ENCODE measurements at places on chromosomes 12 and 14.

GRCh38 chr12:45518291-45519235 is 210.9 kb upstream of the ARID2 start:
- no peak for DNase-seq
- no peak overlapping the region for H3K4me3 ChIP-seq
- no peak overlapping the region for H3K27ac ChIP-seq
- peaks cover 8% of the 10 kb centered on the region for H3K36me3 ChIP-seq

DNA sequence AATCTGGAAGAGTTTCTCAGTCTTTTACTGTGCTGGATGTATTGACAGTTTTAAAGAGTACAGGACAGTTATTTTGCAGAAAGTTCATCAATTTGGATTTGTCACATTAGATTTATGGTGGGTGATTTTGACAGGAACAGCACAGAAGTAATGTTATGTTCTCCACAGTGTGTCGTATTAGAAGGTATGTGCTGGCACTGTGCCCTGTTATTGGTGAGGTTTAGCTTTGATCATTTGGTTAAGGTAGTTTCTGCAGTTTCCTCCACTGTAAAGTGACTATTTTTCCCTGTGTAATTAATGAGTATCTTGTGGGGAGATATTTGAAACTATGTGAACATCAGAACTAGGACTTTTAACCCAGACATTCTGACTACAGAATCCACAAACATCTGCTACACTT is 308.5 kb upstream of the TBX3 start:
- DNase-seq: no peak
- H3K36me3 ChIP-seq: peaks cover 10% of the 10 kb centered on the region
- no peak overlapping the region for H3K27ac ChIP-seq
- peaks cover 21% of the 10 kb centered on the region for H3K4me1 ChIP-seq
- H3K27me3 ChIP-seq: peaks cover 3% of the 10 kb centered on the region

DNA sequence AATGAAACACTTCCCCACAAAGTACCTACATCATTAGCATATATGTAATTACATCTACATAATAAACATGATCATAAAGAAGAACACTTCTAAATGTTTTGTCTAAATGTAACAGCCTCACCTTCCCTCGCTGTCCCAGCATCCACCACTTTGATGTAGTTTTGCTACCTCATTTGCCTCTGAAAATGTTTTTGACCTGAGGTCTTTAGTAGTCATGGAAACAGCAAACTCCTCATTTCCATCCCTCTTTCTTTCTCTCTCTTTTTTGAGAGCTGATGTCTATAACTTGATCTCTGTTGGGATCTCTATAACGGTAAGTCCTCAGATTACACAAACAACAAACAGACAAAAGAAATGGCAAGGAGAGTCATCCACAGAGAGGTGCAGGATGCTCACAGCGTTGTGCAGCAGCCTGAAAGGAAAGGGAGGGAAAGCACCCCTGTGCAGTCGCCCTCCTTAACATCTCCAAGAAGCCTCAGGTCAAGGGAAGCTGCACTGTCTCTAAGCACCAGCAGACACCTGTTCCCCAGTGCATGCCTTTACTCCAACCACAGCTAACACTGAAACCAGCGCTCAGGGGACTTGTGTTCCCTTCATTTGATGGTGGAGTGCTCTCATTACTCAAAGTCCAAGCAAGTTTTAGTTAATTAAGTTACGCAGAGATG is 268.7 kb downstream of the TMEM132D start:
- peaks cover 3% of the 10 kb centered on the region for H3K4me1 ChIP-seq
- no peak overlapping the region for H3K27ac ChIP-seq
- no peak overlapping the region for H3K4me3 ChIP-seq

GRCh38 chr12:94206886-94207285 is 58.5 kb downstream of the PLXNC1 start:
- H3K27me3 ChIP-seq: no peaks in the 10 kb centered on the region
- H3K36me3 ChIP-seq: peaks cover 5% of the 10 kb centered on the region
- no peak for DNase-seq
- H3K4me3 ChIP-seq: no peak overlapping the region
- peaks cover 35% of the 10 kb centered on the region for H3K4me1 ChIP-seq
- H3K27ac ChIP-seq: no peak overlapping the region

DNA sequence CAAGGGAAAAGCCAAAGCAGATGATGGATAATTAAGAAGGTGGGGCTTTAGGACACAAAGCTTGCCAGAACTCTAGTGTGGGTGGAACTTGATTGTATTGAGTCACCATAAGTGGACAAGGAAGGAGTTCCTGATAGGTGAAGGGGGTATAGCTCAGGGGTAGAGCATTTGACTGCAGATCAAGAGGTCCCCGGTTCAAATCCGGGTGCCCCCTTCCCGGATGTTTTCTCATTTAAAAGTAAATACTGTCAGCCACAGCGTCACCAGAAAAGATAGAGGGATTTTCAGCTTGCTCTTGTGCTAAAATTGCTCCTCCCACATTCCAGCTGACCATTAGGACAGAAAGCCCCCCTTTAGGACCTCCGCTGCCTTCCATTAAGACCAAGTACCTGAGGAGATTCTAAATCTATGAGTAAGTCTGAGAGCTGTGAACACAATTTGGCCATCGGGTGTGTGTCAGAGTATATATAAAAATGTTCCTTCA is 36.6 kb downstream of the DCAF4 start:
- peaks cover 12% of the 10 kb centered on the region for H3K36me3 ChIP-seq
- H3K4me1 ChIP-seq: no peaks in the 10 kb centered on the region
- H3K27me3 ChIP-seq: 0 out of 2 replicates have a peak, but pooled peaks cover 3% of the 10 kb centered on the region
- H3K27ac ChIP-seq: peak overlapping the region; percentile 40
- DNase-seq: peak; percentile 71

DNA sequence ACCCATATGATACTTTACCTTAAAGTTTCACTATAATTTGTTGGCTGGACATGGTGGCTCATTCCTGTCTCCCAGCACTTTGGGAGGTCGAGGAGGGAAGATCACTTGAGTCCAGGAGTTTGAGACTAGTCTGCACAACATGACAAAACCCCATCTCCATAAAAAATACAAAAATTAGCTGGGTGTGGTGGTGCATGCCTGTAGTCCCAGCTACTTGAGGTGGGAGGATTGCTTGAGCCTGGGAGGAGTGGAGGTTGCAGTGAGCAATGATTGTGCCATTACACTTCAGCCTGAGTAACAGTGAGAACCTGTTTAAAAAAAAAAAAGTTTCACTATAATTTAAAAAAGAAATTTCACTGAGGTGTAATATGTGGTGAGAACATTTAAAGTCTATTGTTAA is 21.2 kb downstream of the DERA start:
- peaks cover 34% of the 10 kb centered on the region for H3K4me1 ChIP-seq
- DNase-seq: no peak
- no peaks in the 10 kb centered on the region for H3K27me3 ChIP-seq
- H3K4me3 ChIP-seq: no peak overlapping the region
- no peaks in the 10 kb centered on the region for H3K36me3 ChIP-seq
- H3K27ac ChIP-seq: no peak overlapping the region

- H3K36me3 ChIP-seq: peaks cover 1% of the 10 kb centered on the region
- peaks cover 9% of the 10 kb centered on the region for H3K4me1 ChIP-seq
- no peak overlapping the region for H3K27ac ChIP-seq
- DNase-seq: no peak
Measured at GRCh38 chr14:85041618-85042017, 488.3 kb upstream of the FLRT2 start.

- no peaks in the 10 kb centered on the region for H3K36me3 ChIP-seq
- no peaks in the 10 kb centered on the region for H3K27me3 ChIP-seq
- H3K27ac ChIP-seq: no peak overlapping the region
- no peak for DNase-seq
Measured at GRCh38 chr12:27580561-27581330, 56.7 kb downstream of the PPFIBP1 start.

GRCh38 chr12:5432011-5432400 is at the start of gene NTF3:
Gene NTF3 (plus strand): TSS chr12:5432108. CDS start chr12:5432325, 217 bp downstream.
- H3K4me3 ChIP-seq: no peak within 1 kb of the TSS
- no peak within 1 kb of the TSS for H3K27ac ChIP-seq
- H3K4me1 ChIP-seq: peaks cover 30% of the 10 kb centered on the region

GRCh38 chr14:61654026-61654425 is 41.3 kb upstream of the HIF1A start:
- no peaks in the 10 kb centered on the region for H3K4me1 ChIP-seq
- H3K4me3 ChIP-seq: no peak overlapping the region
- no peak for DNase-seq
- no peaks in the 10 kb centered on the region for H3K27me3 ChIP-seq

DNA sequence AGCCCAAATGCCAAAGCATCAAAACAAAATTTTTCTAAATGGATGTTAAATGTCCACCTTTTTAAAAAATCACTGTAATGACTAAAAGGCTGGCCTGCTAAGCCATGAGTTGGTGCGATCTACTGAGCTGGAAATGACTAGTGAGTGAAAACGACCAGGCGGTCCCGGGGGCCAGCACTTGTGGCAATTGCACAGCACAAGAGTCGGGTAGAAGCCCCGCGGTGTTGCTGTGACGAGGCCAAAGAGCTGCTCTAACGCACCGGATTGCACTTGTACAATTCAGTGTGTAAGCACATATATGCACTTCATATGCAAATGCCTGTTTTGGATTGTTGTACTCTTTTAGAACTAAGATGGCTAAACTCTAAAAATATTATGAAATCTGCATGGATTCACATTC is 64.1 kb upstream of the DYNC1H1 start:
- H3K36me3 ChIP-seq: peaks cover 62% of the 10 kb centered on the region
- no peak for DNase-seq
- H3K27me3 ChIP-seq: no peaks in the 10 kb centered on the region
- H3K27ac ChIP-seq: no peak overlapping the region
- H3K4me3 ChIP-seq: no peak overlapping the region
- H3K4me1 ChIP-seq: no peaks in the 10 kb centered on the region

GRCh38 chr12:124727922-124728321 is 135.7 kb downstream of the SCARB1 start:
- peaks cover 2% of the 10 kb centered on the region for H3K27me3 ChIP-seq
- peaks cover 5% of the 10 kb centered on the region for H3K4me1 ChIP-seq
- DNase-seq: no peak
- H3K4me3 ChIP-seq: no peak overlapping the region
- H3K36me3 ChIP-seq: no peaks in the 10 kb centered on the region

- DNase-seq: no peak
- peaks cover 2% of the 10 kb centered on the region for H3K27me3 ChIP-seq
- H3K4me1 ChIP-seq: no peaks in the 10 kb centered on the region
Measured at GRCh38 chr14:92582706-92583452, 69.3 kb downstream of the RIN3 start.

DNA sequence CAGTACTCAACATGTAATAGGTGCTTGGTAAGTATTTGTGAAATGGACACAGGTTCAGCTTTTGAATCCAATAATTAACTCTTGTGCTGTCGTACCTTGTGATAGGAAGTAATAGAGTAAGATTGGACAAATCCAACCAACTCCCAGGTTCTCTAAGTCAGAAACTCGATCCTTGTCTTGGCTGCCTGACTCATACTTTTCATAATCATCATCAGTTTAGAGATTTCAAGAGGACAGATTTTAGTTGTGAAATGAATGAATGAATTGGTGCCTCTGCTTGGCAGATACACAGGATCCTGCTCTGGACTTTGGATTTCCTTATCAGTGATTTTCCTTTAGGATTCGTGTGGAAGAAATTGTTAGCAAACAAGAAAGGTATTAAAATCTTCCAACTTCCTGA is 1145.2 kb downstream of the AACS start:
- H3K4me1 ChIP-seq: no peaks in the 10 kb centered on the region
- no peak overlapping the region for H3K4me3 ChIP-seq
- H3K27ac ChIP-seq: no peak overlapping the region
- peaks cover 82% of the 10 kb centered on the region for H3K36me3 ChIP-seq

DNA sequence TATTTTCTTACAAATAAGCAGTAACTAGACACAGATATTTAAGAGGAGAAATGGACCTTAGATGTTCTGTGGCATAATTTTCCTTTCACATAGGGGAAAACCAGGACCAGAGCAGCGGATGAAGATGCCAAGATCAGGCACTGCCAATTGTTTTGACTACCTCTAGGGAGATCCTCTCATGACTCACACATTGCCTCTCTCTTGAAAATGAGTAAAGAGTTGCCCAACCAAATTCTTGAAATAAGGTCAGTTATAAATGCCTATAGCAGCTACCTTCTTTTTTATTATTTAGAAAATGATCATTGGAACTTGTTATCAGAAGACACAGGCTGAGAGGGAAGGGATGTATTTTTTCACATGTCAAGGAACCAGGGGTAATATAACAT is 263.4 kb upstream of the PLEKHG7 start:
- no peak overlapping the region for H3K27ac ChIP-seq
- no peak for DNase-seq
- H3K4me1 ChIP-seq: peaks cover 8% of the 10 kb centered on the region
- peaks cover 7% of the 10 kb centered on the region for H3K36me3 ChIP-seq
- no peak overlapping the region for H3K4me3 ChIP-seq

GRCh38 chr12:45244561-45245343 is 28.9 kb downstream of the ANO6 start:
- DNase-seq: no peak
- no peaks in the 10 kb centered on the region for H3K27me3 ChIP-seq
- peaks cover 60% of the 10 kb centered on the region for H3K4me1 ChIP-seq
- H3K27ac ChIP-seq: peak overlapping the region; percentile 64
- H3K36me3 ChIP-seq: peaks cover 15% of the 10 kb centered on the region
- no peak overlapping the region for H3K4me3 ChIP-seq

DNA sequence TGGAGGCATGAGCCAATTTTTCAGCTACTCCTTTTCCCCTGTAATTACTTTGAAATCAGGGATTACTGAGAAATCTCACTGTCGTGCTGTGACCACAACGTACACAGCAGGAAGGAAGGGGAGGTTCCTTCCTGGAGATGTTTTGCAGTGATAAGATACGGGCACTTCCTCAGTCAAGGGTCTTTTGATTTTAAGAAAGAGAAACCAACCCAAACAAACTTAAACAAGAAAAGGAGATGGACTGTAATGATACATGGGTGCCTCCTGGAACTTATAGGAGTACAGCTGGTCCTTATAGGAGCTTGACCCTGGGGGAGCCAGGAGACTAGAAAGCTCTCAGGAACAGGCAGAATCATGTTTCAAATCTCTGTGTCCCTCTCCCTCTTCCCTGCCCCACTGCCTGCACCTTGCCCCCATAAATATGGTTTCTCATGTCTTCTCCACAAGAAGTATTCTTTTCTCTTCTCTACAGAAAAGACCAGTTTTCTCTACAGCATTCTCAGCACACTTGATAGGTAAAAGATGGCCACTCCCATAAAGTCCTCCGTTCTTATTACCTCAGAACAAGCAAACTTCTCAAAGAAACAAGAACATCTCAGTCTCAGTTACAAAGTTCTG is 281.1 kb upstream of the AMIGO2 start:
- H3K4me1 ChIP-seq: peaks cover 10% of the 10 kb centered on the region
- H3K4me3 ChIP-seq: no peak overlapping the region
- H3K27ac ChIP-seq: no peak overlapping the region
- no peaks in the 10 kb centered on the region for H3K27me3 ChIP-seq
- no peaks in the 10 kb centered on the region for H3K36me3 ChIP-seq
- no peak for DNase-seq

DNA sequence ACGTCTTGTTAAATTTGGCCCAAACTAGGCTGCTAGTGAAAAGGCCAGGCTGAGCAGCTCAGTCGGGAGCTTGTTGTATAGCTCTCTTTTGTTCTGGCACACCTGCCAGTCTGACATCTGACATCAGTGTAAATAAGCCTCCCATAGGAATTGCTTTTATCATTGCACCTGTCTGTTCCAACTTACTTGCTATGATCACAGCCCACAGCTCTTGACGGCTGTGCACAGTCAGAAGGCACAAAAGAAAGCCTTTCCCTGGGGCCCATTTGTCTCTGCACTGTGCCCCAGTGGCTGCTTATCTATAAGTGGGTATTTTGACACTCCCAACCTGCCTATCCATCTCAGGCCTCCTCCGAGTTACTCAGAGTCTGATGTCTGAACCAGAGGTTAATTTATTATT is 324.5 kb downstream of the NUAK1 start:
- no peak overlapping the region for H3K27ac ChIP-seq
- H3K4me3 ChIP-seq: no peak overlapping the region
- peaks cover 8% of the 10 kb centered on the region for H3K4me1 ChIP-seq
- no peak for DNase-seq

GRCh38 chr14:29458547-29458946 is 469.1 kb downstream of the PRKD1 start:
- DNase-seq: no peak
- no peaks in the 10 kb centered on the region for H3K4me1 ChIP-seq
- no peak overlapping the region for H3K4me3 ChIP-seq
- H3K27ac ChIP-seq: no peak overlapping the region
- H3K36me3 ChIP-seq: no peaks in the 10 kb centered on the region
- peaks cover 26% of the 10 kb centered on the region for H3K27me3 ChIP-seq

All from WTC11 (cell line).